ENCODE measurements at places on chromosomes 6 and 20.

GRCh38 chr6:161951126-161951525 is 677.3 kb upstream of the AGPAT4 start:
- no peak for DNase-seq

GRCh38 chr6:168515376-168515775 is 74.4 kb downstream of the SMOC2 start:
- no peak for DNase-seq

GRCh38 chr6:17389274-17389847 is 4.0 kb upstream of the CAP2 start:
- no peak for DNase-seq

- no peak for DNase-seq
Measured at GRCh38 chr6:32156891-32157290, 3.0 kb downstream of the PPT2 start.

GRCh38 chr20:58542411-58543095 is 27.4 kb upstream of the APCDD1L start:
- DNase-seq: no peak

GRCh38 chr6:34696189-34696738 is 303 bp downstream of the ILRUN start:
- DNase-seq: no peak

DNA sequence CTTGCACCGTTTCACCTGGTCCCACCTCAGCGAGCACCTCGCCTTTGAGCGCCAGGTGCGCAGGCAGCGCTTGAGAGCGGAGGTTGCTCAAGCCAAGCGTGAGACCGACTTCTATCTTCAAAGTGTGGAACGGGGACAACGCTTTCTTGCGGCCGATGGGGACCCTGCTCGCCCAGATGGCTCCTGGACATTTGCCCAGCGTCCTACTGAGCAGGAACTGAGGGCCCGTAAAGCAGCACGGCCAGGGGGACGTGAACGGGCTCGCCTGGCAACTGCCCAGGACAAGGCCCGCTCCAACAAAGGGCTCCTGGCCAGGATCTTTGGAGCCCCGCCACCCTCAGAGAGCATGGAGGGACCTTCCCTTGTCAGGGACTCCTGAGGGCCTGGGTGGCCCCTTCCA is 1.5 kb downstream of the ABT1 start:
- no peak for DNase-seq

- no peak for DNase-seq
Measured at GRCh38 chr6:116877743-116878142, 701 bp downstream of the RFX6 start.

GRCh38 chr6:149468179-149468578 is 16.6 kb downstream of the ZC3H12D start:
- no peak for DNase-seq

GRCh38 chr20:46401478-46401860 is 4.9 kb downstream of the ELMO2 start:
- no peak for DNase-seq

- peak; percentile 65 for DNase-seq
Measured at GRCh38 chr6:29737707-29738630, 14.7 kb downstream of the HLA-F start.

- no peak for DNase-seq
Measured at GRCh38 chr6:145891565-145891964, 72.6 kb downstream of the SHPRH start.

- DNase-seq: no peak
Measured at GRCh38 chr6:118869350-118869749, 24.6 kb upstream of the ASF1A start.

DNA sequence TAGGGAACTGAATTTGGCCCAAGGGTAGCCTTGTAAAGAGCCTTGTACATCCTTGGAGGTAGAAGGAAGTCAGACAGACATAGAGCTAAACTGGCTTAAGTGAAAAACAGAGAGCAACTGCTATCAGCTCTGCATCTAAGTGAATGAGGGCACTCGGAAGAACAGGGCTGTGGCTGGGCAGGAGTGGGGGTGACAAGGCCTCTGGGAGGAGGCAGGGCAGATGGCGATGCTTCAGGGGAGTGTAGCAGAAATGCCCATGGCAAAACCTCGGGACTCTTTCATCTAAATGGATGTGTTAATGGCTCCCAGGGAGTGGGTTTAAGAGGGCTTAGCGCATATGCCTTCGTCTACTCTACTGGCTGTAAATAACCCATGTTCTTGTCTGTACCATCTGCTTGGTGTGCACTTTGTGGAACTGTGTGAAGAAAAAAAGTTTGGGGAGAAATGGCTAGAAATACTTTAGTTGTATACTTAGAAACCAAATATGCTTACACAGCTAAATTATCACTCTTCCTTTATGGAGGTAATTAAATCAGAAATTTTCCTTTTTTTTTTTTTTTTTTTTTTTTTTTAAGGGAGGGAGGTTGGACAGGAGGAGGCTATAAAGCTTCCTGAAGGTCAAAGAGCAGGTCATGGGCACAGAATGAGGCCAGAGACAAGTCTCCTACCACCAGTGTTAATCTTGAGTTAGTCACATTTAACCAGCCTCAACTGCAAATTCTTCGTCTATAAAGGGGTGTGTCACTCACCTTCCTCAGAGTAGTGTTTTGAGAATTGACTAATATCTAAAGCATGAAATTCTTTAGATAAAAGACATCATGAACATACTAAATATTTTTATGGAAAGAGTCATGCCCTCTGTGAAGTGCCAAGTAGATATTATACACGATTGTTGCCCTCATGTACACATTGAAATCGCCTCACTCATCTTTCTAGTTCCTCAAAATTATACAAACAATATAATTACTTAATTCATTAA is 60.9 kb downstream of the FYN start:
- DNase-seq: no peak

DNA sequence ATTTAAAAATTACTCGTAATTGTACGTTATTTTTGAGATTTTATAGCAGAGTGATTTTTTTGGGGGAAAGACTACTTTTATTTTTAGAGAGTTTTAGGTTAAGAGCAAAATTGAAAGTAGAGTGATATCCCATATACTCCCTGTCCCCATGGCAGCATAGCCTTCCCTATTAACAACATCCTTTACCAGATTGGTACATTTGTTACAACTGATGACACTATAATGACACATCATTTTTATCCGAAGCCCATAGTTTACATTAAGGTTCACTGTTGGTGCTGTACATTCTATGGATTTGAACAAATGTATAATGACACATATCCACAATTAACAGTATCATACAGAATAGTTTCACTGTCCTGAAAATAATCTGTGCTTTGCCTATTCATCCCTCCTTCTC is 1126.4 kb upstream of the CITED2 start:
- DNase-seq: no peak

DNA sequence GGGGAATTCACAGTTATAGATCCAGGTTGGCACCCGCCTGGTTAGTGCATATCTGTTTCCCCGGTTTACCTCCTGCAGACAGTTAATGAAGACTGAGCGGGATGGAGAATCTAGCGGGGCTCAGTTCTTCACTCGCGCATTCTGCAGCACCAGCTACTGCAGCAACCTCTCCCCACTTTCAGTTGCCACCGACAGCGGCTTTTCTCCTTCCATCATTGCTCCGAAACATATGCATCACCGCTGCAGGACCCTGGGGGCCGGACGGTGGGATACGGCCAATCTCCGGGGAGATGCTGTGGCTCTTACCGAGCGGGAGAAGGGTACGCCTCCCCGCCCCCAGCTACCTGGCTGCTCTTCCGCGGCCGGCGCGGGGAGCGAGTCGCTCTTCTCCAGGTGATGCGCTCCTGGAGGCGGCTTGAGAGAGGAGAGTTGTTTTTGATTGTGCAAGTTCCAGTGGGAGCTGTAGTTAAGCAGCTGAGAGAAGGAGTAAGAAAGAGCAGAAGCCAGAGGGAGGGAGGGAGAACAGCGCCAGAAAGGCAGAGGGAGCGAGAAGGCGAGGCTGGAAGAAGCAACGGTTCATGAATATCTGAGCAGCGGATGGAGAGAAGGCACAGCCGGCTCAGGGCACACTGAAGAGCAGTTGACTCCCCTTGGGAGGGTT is at the start of gene SGK1:
Gene SGK1 (minus strand): TSS at position 642 of the 661 bp plus-strand sequence. CDS start 652 bp downstream, outside the sequence.
- no peak for DNase-seq

GRCh38 chr6:159061805-159062563 is 17.2 kb upstream of the TAGAP start:
- no peak for DNase-seq

DNA sequence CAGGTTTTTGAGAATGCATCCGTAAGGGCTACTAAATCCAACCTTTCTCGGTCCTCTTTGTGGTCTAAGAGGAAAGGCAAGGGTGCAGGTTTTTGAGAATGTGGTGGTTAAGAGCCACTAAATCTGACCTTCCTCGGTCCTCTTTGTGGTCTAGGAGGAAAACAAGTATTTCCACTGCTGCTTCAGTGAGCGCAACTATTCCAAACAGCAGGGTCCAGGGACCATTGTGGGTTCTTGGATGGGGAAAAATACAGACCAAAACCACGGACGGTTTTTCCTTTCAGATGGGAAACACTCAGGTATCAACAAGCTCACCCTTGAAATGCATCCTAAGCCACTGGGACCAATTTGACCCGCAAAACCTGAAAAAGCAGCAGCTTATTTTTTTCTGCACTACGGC is 21.9 kb downstream of the BTBD9 start:
- no peak for DNase-seq

DNA sequence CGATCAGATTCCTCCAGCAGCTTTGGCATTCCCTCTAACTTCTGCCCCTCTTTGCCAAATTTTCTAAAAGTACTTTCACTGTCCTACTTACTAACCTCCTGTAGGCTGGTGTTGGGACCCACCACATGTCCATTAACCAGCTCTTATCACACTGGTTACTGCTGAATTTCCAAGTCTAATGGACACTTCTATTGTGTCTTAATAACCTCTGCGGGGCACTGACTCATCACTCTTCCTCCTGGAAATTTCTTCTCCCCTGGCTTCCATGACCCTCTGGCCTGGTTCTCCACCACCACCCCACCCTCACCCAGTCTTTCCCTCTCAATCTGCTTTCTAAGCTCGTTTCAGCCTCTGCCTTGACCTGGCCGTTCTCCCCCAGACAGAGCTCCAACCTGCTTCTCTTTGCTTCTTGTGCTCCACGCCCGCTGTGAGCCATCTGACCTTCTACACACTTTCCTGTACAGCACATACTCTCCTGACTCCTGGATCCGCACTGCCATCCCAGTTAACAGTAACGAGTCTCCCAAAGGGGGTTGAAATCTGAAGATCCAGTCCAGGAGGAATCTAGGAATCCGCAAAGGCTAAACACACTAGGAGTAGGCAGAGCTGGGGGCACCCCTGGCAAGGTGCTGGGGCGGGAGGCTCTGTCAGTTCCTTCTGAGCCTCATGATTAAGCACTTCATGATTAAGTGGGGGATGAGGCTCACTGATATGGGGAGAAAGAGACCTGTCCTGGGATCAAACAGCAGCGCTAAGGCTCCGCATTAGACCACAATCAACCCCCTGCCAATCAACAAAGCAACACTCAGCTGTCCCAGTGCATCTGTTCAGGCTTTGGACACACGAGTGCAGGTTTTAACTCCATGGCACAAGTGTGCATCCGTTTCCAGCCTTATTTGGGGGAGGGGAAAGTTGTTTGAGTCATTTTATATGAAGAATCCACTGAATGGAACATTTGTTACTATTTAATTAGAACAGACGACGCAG is 146.3 kb downstream of the LY86 start:
- no peak for DNase-seq

DNA sequence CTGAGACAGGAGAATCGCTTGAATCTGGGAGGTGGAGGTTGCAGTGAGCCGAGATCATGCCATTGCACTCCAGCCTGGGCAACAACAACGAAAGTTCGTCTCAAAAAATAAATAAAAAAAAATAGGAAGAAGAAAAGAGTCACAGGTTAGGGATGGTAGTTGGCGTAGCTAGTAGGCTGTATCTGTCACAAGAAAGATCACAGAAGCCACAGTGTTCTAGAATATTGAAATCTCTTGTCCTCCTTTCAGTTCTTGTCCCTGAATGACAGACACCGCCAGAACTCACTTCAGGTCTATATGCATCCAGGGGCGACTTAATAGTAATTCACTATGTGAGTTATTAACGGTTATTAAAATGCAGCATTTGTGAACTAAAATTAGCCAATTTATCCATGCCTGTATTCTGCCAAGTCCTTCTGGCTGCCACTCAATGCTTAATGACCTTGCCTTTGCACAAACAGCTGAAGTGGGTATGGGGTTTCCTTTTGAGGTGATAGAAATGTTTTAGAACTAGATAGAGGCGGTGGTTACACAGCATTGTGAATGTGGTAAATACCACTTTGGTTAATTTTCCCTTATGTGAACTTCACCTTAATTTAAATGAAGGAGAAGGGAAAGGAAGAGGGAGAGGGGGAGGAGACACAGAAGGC is 41.3 kb upstream of the ZMYND8 start:
- no peak for DNase-seq

GRCh38 chr6:119243657-119244056 is 105.9 kb downstream of the MAN1A1 start:
- no peak for DNase-seq

- DNase-seq: no peak
Measured at GRCh38 chr20:49699200-49699992, 14.3 kb downstream of the B4GALT5 start.

DNA sequence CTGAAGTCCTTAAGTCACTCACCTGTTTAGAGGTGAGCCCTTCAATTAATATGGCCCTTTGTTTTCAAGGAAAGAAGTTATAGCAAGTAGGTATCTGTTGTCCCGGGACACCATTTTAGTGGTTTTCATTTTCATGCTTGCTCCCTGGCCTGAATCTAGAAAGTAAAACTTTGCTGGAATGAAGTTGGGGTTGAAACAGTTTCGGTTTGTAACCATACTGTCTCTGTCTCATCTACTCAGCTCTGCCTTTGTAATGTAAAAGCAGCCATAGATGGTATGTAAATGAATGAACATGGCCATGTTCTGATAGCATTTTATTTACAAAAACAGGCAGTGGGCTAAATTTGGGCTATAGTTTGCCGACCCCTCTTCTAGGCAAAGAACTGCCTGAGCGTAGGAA is 64.9 kb upstream of the GNRH2 start:
- DNase-seq: no peak

- no peak for DNase-seq
Measured at GRCh38 chr6:145836772-145837171, 22.2 kb upstream of the FBXO30 start.

GRCh38 chr20:1907586-1907985 is 12.4 kb downstream of the SIRPA start:
- DNase-seq: no peak

- no peak for DNase-seq
Measured at GRCh38 chr6:127618729-127619128, 41.8 kb downstream of the C6orf58 start.

- DNase-seq: no peak
Measured at GRCh38 chr20:3777716-3778629, 3.3 kb downstream of the SPEF1 start.

Data from activated T-cell treated with anti-CD3 and anti-CD28 coated beads for 24 hours (primary cell).